Activated naive CD4-positive, alpha-beta T cell (primary cell): ENCODE measurements at places on chromosomes 3 and 15.

DNA sequence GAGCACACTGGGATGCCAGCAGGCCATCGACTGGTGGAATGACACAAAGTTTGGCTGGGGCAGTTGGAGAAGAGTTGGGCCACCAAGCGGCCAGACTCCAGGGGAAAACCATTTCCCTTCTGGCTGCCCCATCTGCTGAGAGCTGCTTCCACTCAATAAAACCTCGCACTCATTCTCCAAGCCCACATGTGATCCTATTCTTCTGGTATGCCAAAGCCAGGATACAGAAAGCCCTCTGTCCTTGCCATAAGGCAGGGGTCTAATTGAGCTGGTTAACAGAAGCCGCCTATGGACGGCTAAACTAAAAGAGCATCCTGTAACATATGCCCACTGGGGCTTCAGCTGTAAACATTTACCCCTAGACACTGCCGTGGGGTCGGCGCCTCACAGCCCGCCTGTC lies 55.1 kb downstream of the NKIRAS1 start:
- DNase-seq: no peak

- no peak for DNase-seq
Measured at GRCh38 chr3:183260167-183260904, 7.3 kb downstream of the B3GNT5 start.

DNA sequence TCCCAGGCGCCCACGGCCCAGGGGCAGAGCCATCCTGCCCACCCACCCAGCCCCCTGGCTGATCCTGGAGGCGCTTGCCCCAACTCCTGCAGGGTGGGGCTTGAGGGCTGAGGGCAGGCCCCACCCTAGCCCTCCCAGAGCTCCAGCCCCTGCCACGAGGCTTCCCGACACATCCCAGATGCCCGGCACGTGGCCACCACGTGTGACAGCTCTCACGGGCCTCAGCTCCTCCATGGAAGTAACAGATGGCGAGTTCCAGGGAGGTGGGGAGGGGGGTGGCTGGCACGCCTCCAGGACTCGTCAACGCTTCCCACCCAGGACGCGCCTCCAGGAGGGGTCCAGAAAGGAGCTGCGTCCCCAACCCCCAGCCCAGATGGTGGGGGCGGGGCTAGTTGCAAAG lies 29.1 kb downstream of the PLXND1 start:
- no peak for DNase-seq

GRCh38 chr3:108406661-108407206 lies 103.7 kb downstream of the MYH15 start:
- no peak for DNase-seq

GRCh38 chr15:88906551-88906950 lies 6.6 kb downstream of the MFGE8 start:
- no peak for DNase-seq

GRCh38 chr3:144289057-144289456 lies 317.4 kb downstream of the DIPK2A start:
- DNase-seq: no peak

GRCh38 chr3:116199063-116199462 lies 246.2 kb downstream of the LSAMP start:
- DNase-seq: no peak

DNA sequence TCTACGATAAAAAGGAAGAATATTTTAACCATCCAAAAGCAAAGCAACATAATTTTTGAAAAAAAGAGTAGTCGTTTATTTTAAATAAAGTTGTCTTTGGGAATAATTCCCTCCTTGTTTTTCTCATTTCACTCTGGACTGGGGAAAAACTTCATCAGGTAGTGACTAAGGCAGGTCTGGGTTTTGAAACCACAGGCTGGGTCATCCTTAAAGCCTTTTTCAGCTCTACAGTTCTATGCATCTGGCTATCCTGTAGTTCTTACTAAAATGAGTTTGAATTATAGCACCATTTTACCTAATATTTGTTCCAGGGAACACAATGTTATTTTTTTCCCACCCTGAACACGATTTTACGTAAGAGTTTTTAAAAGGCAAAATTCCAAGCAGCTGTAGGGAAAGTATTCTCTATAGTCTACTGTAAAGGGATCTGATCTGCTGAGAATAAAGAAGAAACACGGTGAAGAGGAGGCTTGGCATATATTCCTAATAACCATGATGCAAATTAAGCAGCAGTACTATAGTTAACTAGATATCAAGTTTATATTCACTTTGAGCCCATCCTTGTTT lies 107.7 kb downstream of the OSBPL10 start:
- DNase-seq: no peak

- DNase-seq: no peak
Measured at GRCh38 chr3:171156401-171157010, 130.0 kb upstream of the SLC2A2 start.

DNA sequence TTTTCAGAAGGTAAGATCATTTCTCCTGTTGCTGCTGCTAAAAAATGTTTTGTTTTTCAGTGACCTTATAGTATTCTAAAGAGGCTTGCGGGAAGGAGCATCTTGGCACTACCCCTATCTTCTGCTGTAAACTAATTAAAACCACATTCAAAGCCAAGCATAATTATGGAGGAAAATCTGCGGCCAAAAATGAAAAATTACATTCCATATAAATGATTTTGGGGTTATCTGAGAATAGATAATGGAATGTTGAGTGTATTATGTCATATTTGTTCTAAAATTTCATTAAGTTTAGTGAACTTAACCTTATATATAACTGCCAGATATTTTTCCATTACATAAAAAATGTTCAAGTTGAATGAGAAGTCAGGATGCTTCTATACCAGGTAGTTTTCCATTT lies 170.4 kb upstream of the TMC3 start:
- no peak for DNase-seq

DNA sequence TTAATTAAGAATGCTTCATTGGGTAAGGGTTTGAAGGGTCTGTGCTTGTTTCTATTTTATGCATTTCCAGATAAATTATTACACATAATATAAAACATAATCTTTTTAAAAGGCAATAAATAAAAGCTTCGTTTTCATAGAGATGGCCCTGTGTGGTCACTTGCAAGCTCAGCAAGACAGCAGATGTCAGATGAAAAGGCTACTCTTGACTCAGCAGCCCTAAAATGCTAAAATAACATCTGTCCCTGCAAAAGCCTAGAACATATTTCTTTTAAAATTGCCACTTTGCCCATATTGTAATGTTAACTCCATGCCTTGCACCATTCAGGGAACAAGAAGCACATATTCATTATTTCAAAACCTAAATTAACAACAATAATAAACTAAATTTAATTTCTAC lies 349.4 kb downstream of the CNTN3 start:
- DNase-seq: no peak

- DNase-seq: no peak
Measured at GRCh38 chr3:43170553-43170952, 64.7 kb upstream of the POMGNT2 start.

GRCh38 chr15:34182942-34183341 lies 27.0 kb downstream of the KATNBL1 start:
- no peak for DNase-seq

DNA sequence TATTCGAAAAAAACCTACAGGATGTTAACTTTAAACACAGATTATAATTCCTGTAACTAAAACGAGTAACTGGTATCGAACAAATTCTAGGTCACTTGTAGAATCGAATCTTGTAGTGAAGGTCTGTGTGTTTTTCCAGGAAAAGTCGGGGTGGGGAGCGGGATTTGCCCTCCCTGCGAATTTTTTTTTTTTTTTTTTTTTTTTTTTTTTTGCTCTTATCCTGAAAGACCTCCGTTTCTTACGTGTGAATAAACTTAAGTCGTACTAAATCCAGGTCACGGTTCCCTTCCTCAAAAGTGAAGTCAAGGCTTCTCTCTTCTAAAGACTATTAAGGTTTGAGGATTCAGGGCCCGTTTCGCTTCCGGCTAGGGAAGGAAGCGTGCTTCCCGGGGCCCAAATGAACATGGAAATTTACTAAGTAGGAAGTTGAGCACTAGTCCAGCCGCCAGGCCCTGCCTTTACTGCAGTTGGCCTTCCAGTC lies 770 bp downstream of the TBC1D5 start:
- DNase-seq: no peak

GRCh38 chr3:128307029-128307633 lies 153.8 kb downstream of the EEFSEC start:
- DNase-seq: no peak

- no peak for DNase-seq
Measured at GRCh38 chr3:123712077-123712860, 127.4 kb upstream of the HACD2 start.

DNA sequence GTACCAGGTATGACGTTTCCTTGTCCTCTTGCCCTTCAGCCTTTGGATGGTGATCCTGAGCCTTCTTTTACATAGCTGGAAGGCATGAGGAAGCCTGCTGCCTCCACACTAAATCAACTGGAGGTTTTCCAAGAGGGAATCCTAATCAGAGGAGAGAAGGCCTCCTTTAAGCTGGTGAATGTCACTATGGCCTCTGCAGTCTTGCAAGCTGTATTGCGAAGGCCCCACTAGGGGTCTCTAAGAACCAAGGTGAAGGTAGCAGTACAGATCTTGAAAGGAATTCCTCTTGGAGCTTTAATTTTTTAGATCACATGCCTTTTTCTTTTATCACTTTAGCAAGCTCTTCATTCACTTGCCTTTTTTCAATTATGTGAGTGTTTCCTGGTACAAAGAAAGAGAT lies 119.2 kb downstream of the GHSR start:
- no peak for DNase-seq

GRCh38 chr15:65580287-65580686 lies 30.6 kb downstream of the INTS14 start:
- no peak for DNase-seq

DNA sequence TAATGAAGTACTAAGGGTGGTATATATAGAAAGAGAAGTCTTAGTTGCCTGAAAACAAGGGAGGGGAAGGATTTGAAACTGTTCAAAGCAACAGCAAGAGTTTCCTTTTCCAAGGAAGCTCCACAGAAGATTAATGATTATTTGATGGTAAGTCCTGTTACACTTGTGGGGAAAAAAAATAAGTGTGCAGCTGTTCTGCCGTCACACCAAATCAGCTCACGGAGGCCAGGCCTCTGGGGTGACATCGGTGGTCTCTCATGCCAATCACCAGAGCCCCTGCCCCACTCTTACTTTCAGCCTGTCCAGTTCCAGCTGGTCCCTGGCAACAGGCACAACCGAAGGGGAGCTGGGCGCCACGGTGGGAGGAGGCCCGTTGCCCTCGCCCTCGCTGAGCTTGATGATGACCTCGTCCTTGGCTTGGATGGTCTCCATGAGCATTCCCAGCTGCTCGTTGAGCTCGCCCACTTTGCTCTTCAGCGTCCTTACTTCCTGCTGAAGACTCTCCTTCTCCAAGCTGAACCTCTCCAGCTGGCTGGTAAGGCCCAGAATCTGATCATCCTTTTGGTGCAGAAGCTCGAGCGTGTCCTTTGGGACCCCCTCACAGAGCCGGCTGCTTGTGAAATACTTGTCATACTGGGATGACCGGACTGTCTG lies 53.5 kb downstream of the TBC1D2B start:
- no peak for DNase-seq

- no peak for DNase-seq
Measured at GRCh38 chr3:106631373-106632108, 745.7 kb upstream of the CCDC54 start.
